ENCODE measurements at places on chromosomes 16 and 17.

DNA sequence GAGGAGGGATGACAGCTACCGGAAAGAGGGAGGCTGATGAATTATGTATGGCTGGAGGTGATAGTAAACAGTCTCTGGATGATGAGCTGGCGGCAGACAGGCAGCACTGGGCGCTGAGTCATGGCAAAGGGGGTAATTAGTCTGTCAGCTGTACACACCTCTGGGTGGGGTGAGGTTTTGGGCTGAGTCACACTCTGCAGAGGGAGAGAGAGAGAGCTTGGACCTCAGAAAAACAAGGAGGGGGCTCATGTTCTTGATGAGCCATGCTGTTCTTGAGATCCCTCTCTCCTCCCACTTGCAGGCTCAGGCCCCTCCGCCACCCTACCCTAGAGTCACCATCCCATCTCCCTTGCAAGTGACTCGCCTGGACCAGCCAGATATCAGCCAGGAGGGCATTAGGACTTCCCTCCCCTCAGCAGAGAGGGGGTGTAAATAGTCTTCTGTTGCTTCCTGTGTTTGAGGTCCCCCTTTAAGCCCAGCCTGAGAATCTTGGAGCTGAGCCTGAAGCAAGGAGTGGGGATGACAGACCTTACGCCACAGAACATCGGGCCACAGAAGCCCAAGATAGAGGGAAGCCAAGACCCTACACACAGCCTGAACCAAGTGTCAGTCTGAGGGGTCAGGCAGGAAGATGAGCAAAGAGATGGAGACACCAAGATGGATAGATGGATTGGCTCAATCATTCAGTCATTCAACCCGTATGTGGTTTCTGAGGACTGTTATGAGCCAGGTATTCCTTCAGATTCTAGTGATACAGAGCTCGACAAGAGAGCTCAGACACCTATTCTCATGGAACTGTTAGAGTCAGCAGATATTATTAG, 383.2 kb upstream of the CCL2 start:
- DNase-seq, result peak; percentile 26

DNA sequence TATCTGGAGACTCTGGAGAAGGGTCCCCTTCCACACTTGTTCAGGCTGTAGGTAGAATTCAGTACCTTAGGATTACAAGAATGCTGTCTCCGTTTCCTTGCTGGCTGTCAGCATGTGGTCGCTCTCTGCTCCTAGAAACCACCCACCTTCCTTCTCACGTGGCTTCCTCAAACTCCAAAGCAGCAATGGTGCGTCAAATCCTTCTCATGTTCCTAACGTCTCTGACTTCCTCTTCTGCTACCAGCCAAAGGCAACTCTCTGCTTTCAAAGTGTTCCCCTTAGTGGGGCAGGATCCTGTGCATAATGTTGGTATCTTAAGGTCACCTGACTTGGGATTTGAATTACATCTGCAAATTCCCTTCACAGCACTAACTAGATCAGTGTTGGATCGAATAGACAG, 30.9 kb upstream of the DYNLRB2 start:
- DNase-seq, result no peak

GRCh38 chr16:85888405-85889331, 10.3 kb upstream of the IRF8 start:
- peak; percentile 84 for DNase-seq

- DNase-seq, result no peak
These were observed 31.5 kb upstream of the FBXW10B start for GRCh38 chr17:15650741-15651582.

- DNase-seq, result no peak
These were observed 62.0 kb downstream of the FOXL1 start for GRCh38 chr16:86640265-86640843.

DNA sequence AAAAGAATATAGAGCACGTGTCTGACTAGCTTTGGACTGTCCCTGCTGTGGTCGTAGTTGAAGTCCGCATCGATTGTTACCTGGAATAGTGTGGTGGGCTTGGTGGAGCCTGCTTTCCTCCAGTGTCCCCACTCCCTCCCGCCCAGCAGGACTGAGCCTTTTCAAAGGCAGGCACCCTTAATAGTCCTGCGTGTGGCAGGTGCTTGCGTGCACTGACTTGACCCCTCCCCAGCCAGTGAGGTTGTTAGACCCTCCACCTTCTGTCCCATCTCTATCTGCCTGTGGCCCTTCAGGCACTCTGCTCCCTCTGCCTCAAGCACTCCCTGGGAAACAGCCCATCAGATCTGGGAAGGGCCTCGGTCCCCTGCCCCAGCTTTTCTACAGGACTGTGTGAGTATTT, 36.6 kb downstream of the TMEM11 start:
- DNase-seq, result no peak

DNA sequence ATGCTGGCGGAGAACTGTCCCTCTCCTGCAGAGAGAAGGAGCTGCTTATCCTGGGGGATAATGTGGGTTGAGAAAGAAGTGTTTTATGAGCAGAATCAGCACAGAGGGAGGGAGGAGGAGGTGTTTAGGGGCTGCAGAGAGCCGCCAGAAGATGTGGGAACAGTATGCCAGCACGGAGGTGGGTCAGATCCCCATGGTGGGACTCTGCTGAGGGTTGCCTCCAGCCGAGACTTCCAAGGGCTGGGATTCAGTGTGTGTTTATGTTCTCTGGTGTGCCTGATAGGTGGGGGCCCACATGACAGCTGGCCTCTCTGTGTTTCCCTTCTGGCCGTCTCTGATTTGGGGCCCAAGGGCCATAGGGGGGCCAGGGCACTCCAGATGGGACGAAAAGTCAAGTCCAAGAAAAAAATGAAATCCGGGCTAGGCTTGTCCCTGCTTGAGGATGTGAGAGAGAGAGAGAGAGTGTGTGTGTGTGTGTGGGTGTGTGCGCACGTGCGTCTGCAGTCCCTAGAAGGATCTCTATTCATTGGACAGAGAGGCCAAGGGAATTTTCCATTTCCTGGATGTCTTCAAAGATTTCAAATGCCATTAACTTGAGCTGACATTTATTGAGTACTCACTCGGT, 21.6 kb downstream of the PRKCB start:
- DNase-seq, result no peak

- DNase-seq, result no peak
These were observed 43.7 kb upstream of the DNAH9 start for GRCh38 chr17:11554542-11554941.

DNA sequence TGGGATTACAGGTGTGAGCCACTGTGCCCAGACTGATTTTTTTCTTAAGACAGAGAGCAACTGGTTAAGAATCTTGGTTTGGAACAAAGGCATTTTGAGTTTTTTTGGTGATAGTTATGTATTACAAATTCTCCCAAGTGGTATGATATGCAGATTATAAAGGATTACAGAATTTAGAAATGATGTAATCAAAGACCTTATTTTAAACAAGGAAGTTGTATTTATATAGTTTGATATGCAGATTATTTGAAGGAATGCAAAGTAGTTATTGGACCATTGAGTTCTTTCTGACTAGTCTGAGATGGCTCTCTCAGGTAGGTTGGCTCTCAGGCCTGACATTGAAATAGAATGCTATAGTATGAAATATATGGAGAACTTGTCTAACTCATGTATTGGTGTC, 34.9 kb downstream of the AATF start:
- no peak for DNase-seq

- DNase-seq, result no peak
These were observed 92.9 kb downstream of the RGS9 start for GRCh38 chr17:65230040-65230439.

- peak; percentile 41 for DNase-seq
These were observed 24.6 kb upstream of the COX10 start for GRCh38 chr17:14044702-14045101.

DNA sequence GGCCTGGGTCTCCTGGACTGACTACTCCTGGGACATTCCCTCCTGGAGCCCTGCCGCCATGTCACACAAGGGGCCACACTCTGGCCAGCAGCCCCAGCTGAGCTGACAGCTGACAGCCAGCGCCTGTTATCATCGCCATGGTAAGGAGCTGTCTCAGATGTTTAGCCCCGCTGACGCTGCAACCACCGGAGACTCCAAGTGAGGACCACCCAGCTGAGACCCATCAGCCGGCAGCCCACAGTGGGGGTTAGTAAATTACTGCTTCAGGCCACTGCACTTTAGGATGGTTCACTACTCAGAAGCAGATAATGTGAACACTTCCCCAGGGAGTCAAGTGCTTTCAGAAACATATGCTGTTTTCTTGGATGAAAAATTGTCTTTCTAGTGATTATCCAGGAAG, 14.6 kb upstream of the SPHK1 start:
- no peak for DNase-seq

DNA sequence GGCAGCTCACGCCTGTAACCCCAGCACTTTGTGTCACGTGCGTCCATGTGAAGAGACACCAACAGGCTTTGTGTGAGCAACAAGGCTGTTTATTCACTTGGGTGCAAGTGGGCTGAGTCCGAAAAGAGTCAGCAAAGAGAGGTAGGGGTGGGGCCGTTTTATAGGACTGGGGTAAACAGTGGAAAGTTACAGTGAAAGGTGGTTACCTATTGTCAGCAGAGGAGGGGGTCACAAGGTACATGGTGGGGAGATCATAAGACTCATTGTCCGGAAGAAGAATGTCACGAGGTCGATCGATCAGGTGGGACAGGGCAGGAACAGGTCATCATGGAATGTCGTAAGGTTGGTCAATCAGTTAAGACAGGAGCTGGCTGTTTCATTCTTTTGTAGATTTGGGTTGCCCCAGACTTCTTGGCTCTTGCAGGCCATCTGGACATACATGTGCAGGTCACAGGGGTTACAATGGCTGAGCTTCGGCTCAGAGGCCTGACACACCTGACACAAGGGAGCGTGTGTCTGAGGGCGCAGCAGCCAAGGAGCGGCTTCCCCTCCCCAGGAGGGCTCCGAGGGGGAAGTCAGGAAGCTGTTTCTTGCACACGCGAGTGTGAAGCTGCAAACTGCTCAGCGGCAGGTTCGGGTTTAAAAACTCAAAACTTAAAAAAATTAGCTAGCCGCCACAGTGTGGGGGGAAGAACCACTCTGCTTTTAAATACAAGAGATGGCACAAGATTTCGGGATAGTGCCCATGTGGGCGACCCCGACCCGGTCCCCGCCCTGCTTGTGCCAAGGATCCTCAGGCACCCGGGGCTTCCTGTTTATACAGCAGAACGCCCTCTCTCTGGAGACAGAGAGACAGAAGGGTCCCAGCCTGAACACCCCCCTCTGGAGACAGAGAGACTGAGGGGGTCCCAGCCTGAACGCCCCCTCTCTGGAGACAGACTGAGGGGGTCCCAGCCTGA, 12.4 kb upstream of the TEX19 start:
- no peak for DNase-seq

- DNase-seq, result no peak
These were observed 393 bp downstream of the RNF166 start for GRCh38 chr16:88705801-88706228.

DNA sequence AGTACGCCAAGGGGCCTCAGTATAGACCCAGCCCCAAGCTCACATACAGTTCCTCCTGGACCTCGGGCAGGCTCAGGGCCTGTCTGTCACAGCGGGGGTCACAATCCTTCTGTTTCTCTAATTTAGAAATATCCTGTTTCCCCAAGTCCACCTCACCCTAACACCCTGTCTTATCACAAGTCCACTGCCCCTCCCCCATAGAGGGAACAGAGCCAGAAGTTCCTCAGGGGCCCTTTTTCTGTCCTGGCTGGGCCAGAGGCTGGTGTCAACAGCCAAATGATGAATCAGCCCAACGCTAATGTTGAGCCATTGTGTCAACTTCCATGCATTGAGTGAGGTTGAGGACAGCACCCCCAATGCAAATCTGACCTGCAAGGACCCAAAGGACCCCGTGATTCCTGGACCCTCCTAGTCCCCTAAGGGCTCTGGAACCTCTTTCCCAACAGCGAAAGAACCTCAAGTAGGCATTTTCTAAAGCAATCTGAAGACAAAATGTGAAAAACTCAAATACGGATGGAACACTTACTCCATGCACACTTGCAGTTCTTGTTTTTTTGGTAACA, 58.6 kb downstream of the PECAM1 start:
- DNase-seq, result no peak

DNA sequence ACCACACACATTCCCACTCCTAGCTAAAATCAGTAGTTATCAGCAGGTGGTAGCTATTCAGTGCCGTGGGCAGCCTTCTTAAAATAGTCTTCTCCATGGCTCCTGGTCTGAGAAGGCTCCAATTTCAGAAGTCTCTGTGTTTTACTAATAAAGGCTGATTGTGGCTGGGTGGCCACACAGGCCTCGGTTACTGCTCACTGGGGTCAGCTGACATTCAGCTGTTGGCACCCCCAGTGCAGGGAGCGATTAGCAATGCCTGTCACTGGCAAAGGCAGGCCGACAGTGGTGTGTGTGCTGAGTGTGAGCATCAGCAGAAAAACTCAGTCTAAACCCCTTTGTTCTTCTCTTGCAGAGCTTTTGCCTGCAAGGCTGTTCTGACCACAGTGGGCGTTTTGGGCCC, 16.6 kb upstream of the DBNDD1 start:
- no peak for DNase-seq

DNA sequence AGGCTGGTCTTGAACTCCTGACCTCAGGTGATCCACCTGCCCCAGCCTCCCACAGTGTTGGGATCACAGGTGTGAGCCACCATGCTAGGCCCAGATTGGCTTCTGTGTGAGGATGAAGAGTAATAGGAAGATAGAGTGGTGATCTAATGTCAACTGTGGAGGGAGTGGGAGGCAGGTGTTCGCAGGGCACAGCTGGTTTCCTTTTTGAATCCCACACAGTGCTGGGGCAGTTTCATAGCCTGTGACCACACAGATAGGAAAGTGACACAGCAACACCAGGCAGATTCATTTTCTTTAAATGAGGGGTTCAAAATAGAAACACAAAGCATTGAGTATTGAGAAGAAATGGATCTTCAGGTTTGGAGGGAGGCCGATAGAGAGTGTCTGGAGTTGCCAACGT, 540.3 kb downstream of the WWOX start:
- DNase-seq, result peak; percentile 3

GRCh38 chr17:48612854-48613691, 2.0 kb downstream of the HOXB8 start:
- peak; percentile 50 for DNase-seq

GRCh38 chr17:13024526-13025257, 6.9 kb upstream of the ELAC2 start:
- DNase-seq, result peak; percentile 61
